ENCODE measurements at places on chromosomes 2 and 18. TPM values are rescaled to one million over a fixed set of nuclear protein-coding genes. Genes with fewer than 3 reads are reported as not detected.

The TRABD2A gene
- 0.58 TPM for total RNA-seq

The ASB18 gene
- total RNA-seq = not detected

The PRKAG3 gene
- not detected for total RNA-seq

GRCh38 chr2:104025295-104025694 lies 828.6 kb upstream of the POU3F3 start:
- DNase-seq = peak; percentile 29

- peak; percentile 40 for DNase-seq
Observed at GRCh38 chr18:24514439-24514838, 54.0 kb downstream of the HRH4 start.

GRCh38 chr2:58364098-58364497 lies 123.0 kb upstream of the FANCL start:
- no peak for DNase-seq

DNA sequence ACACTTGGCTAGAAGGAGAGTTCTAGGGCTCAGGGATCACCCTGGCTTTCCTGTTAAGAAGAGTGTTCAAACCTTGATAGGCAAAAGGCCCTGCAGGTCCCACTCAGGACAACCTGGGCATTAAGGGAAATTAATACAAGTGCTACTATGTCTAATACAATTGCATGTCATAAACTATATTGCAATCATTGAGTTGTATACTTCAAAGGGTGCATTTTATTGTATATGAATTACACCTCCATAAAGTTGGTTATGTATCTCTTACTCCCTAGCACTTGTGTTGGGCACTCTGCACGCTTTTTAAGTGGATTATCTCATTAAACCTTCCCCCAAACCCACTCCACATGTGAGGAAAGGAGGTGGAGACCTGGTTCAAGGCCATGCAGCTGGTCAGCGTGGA lies 172.1 kb upstream of the GLI2 start:
- no peak for DNase-seq

DNA sequence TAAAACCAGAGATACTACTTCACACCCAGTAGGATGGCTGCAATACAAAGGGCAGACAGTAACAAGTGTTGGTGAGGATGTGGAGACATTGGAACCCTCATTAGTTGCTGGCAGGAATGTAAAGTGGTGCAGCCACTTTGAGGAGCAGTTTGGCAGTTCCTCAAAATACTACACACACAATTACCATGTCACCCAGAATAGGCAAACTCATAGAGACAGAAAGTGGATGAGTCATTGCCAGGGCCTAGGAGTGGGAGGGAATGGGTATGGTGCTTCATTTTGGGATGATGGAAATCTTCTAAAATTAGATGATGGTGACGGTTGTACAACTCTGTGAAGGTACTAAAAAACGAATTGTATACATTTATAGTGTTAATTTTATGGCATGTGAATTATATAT lies 54.8 kb downstream of the ATP9B start:
- DNase-seq = no peak

DNA sequence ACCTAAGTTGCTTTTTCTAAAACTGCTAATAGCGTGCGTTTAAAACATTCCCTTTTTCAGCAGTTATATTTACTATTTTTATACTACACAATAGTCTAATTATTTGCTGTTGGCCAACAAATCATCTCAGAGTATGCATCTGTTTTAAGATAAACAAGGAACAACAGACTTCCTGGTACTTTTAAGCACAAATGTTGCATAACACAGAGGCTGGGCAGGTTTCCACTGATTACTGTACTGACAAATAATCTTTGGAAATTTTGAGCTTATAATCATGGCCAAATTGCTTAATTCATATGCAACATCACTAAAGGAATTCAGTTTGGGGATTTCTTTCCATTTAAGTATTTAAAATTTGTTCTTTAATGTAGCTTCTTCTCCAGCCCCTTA lies 737.4 kb upstream of the SALL3 start:
- DNase-seq = no peak

DNA sequence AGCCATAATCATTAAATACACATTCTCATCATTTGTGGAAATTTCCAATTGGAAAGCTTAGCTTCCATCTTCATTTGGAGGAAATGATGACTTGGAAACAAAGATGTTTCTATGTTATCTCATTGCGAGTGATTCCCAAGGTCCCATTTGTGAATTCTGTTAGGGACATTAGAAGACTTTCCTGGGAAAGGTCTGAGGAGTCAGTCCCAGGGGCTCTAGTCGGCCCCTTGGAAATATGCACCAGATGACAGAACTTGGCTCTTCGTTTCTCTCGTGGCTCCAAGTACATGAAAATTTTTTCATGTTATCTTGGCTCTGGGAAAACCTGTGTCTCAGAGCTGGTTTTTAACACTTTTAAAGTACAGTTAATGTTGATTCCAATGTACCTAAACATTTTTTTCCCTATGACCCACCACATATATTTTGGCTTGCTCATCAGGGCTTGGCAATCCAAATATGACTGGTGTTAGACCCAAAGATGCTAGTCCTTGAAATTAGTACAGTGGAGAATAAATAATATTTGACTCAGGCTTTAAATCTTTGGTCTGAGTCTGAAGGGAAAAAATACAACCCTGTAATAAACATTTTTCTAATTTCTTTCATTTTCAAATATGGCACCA lies 15.4 kb upstream of the CAVIN2 start:
- DNase-seq = no peak

- no peak for DNase-seq
Observed at GRCh38 chr2:86218124-86218523, 18.9 kb downstream of the MRPL35 start.

DNA sequence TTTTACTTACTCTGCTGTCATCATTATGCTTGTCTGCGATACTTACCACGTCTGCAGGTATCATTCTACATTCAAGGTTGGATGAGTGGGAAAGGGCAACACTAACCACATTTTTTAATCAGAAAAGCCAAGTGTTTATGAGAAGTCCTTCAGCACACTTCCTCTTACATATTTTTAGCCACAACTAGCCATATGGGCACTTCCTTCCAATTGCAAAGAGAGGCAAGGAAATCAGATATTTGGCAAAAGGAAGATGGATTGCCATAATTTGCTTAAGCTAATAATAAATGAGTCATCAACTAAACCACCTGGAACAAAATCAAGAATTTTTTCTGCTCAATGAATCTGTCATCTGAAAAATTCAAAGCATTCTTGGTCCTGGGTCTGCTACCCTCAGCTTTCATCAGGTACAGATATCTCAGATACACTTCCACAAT lies 16.7 kb upstream of the MRO start:
- peak; percentile 29 for DNase-seq

GRCh38 chr2:134258684-134259388 lies 5.0 kb downstream of the MGAT5 start:
- no peak for DNase-seq

DNA sequence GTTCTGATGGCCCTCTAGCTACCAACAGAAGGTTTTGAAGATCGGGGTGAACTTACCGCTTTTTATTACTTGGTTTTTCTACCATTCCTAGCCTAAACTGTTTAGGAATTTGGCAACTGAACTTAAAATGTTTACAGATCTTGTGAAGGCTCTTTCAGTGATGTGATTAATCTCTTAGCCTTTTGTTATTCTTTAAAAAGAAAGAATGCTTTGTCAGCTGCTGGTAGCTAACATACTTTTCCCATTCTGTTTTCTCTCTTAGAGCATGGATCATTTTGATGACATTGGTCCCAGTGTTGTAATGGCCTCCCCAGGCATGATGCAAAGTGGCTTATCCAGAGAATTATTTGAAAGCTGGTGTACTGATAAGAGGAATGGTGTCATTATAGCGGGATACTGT lies 18.1 kb downstream of the CPSF3 start:
- DNase-seq = no peak

- no peak for DNase-seq
Observed at GRCh38 chr18:79945118-79946042, 6.1 kb downstream of the SLC66A2 start.

Measured in epithelial cell of proximal tubule (primary cell).